ENCODE measurements at places on chromosomes 1 and 21. TPM values are rescaled to one million over a fixed set of nuclear protein-coding genes. Genes with fewer than 3 reads are reported as not detected.

The TMEM82 gene
- not detected for total RNA-seq

DNA sequence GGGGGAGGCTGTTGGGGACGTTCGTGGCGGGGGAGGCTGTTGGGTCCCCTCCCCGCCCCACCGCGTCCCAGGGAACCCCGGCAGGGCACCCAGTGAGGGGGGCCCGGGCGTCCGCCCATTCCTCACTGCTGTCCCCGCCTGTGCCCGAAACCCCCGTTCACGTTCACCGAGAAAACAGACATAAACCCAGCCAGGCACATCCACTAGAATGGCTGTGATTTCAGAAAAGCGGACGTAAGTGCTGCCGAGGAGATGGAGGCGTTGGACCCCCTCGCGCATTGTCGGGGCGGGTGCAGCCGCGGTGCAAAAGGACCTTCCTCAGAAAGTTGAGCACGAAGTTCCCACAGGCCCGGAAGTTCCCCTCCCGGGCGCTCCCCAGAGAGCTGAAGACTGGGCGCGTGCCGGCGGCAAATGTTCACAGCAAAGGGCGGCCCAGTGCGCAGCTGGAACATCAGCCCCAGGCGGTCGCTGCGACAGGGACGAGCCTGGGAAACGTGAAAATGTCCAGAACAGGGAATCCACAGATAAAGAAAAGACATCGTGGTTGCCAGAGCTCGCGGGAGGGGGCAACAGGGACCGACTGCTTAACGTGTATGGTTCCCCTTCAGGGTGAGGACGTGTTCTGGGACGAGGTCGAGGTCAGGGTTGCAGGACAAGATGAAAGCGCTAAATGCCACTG, 18.5 kb upstream of the SAMD11 start:
- peaks cover 5% of the 10 kb centered on the region for H3K4me1 ChIP-seq
- peak; percentile 81 for DNase-seq
- no peaks in the 10 kb centered on the region for H3K36me3 ChIP-seq

GRCh38 chr1:90821788-90822359, 104.8 kb upstream of the BARHL2 start:
- H3K27ac ChIP-seq = no peak overlapping the region
- no peak overlapping the region for H3K4me3 ChIP-seq
- H3K36me3 ChIP-seq = no peaks in the 10 kb centered on the region
- DNase-seq = no peak
- H3K4me1 ChIP-seq = no peaks in the 10 kb centered on the region
- peaks cover 2% of the 10 kb centered on the region for H3K27me3 ChIP-seq

The SH3BGR gene
- total RNA-seq = 399 TPM

DNA sequence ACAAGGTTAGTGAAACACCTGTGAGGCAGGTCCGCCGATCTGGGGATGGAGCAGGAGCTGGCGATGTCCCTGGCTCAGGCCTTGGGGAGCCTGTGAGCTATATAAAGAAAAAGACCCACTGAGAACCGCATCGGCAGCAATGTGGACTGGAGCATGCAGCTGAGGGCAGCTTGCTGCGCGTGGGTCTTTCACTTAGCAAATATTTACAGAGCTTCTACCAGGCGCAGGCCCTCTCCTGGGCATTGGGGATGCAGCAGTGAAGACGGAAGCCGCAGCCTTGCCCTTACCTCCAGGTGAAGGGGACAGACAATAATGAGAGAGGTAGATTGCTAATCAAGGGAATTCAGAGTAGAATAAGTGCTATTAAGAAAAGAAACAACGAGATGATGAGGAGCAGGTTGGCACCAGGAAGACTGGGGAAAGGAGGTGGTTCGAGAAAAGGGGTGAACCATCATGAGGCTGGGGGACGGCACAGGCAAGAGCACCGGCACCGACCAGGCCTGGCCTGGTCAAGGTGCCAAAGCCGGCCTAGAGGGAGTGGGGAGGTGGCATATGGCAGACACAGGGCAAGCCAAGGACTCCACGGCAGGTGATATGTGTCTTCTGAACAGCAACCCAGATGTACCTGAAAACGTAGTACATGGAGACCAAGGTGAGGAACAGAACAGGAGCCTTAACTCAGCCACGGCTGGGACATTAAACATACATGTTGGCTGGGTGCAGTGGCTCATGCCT, 60.7 kb upstream of the PAX7 start:
- no peak overlapping the region for H3K27ac ChIP-seq
- no peak overlapping the region for H3K4me3 ChIP-seq
- H3K4me1 ChIP-seq = no peaks in the 10 kb centered on the region
- no peaks in the 10 kb centered on the region for H3K36me3 ChIP-seq
- peaks cover 12% of the 10 kb centered on the region for H3K27me3 ChIP-seq

GRCh38 chr21:46639489-46640386, 4.3 kb downstream of the PRMT2 start:
- peaks cover 34% of the 10 kb centered on the region for H3K36me3 ChIP-seq
- peaks cover 22% of the 10 kb centered on the region for H3K4me1 ChIP-seq
- no peaks in the 10 kb centered on the region for H3K27me3 ChIP-seq
- no peak overlapping the region for H3K27ac ChIP-seq
- H3K4me3 ChIP-seq = no peak overlapping the region

GRCh38 chr1:21495225-21495820, 13.9 kb upstream of the ALPL start:
- H3K27me3 ChIP-seq = peaks cover 3% of the 10 kb centered on the region
- H3K36me3 ChIP-seq = no peaks in the 10 kb centered on the region
- no peak overlapping the region for H3K4me3 ChIP-seq
- H3K27ac ChIP-seq = no peak overlapping the region

DNA sequence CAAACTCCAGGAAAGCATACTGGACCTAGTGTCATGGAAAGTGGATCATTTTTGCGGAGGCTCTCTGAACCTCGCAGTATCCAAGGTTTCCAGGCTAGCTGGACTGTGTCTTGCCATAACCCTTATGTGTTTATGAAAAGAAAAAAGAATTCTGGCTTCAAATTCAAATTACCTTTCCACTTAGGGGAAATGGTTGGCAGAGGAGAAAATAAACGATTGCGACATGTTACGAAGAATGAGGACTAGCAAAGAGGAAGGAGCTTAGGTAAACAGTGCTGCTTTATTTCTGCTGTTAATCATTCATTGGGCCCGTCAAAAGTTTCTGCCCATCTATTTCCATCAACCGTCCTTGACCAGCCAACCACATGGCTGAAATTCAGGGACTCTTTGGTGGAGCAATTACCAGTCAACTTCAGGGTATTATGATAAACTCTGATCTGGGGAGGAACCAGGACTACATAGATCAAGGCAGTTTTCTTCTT, at the start of gene C4BPA:
Gene C4BPA (plus strand): TSS at position 342 of the 482 bp plus-strand sequence. CDS start 8,793 bp downstream, outside the sequence.
- no peaks in the 10 kb centered on the region for H3K27me3 ChIP-seq
- no peak within 1 kb of the TSS for H3K27ac ChIP-seq
- DNase-seq = no peak

The CLCA1 gene
- not detected for total RNA-seq

DNA sequence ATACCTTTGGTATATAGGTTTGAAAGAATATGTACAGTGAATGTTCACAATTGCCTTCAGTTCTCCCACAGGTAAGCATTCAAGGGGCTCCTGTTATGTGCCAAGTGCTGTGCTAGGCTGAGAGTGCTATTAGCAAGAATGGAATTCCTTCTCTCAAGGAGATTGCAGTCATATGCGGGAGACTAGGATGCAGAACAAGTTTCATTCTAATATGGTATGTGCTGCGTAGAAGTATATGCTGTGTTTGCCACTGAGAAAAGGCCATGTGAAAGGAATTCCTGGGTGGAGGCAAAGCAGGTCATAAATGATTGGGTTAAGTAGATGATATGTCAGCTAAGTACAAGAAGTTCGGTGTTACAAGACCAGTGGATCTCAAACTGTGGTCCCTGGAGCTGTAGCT, 303.0 kb downstream of the GPATCH2 start:
- no peaks in the 10 kb centered on the region for H3K4me1 ChIP-seq
- no peaks in the 10 kb centered on the region for H3K36me3 ChIP-seq
- no peak overlapping the region for H3K4me3 ChIP-seq
- no peak overlapping the region for H3K27ac ChIP-seq
- DNase-seq = no peak
- no peaks in the 10 kb centered on the region for H3K27me3 ChIP-seq

The PDPN gene
- 29.4 TPM for total RNA-seq

GRCh38 chr1:99281105-99281504, 16.8 kb downstream of the PLPPR4 start:
- no peaks in the 10 kb centered on the region for H3K27me3 ChIP-seq
- no peak for DNase-seq
- no peak overlapping the region for H3K4me3 ChIP-seq
- no peak overlapping the region for H3K27ac ChIP-seq
- H3K36me3 ChIP-seq = no peaks in the 10 kb centered on the region
- H3K4me1 ChIP-seq = no peaks in the 10 kb centered on the region

DNA sequence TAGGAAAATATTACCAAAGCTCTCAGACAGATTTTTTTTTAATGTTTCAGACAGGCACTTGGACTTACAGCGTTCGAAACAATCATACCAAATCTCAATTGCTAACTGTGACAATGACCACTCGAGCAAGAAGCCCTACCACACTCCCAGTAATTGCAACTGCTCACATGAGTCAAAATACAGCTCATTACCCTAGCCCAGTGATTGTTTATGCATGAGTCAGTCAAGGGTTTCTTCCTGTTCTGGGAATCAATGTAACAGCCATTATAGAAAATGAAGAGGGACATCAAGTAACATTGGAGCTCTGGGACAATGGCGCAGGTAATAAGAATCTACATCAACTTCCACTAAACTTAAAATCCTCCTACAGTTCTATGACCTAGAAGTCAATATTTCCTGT, 56.1 kb upstream of the SH3GLB1 start:
- H3K36me3 ChIP-seq = no peaks in the 10 kb centered on the region
- no peaks in the 10 kb centered on the region for H3K4me1 ChIP-seq
- H3K27me3 ChIP-seq = no peaks in the 10 kb centered on the region
- H3K27ac ChIP-seq = no peak overlapping the region
- no peak for DNase-seq
- no peak overlapping the region for H3K4me3 ChIP-seq

- no peaks in the 10 kb centered on the region for H3K36me3 ChIP-seq
- no peak overlapping the region for H3K27ac ChIP-seq
- no peak overlapping the region for H3K4me3 ChIP-seq
- no peak for DNase-seq
- H3K27me3 ChIP-seq = peaks cover 2% of the 10 kb centered on the region
These were observed 154.5 kb downstream of the ACTL8 start for GRCh38 chr1:17909634-17910033.

GRCh38 chr1:41409825-41410224, 48.6 kb downstream of the FOXO6 start:
- H3K4me1 ChIP-seq = no peaks in the 10 kb centered on the region
- no peaks in the 10 kb centered on the region for H3K27me3 ChIP-seq
- no peaks in the 10 kb centered on the region for H3K36me3 ChIP-seq
- DNase-seq = no peak
- no peak overlapping the region for H3K4me3 ChIP-seq

The CD247 gene
- total RNA-seq = 0.18 TPM

GRCh38 chr1:19385869-19386591, 73.9 kb downstream of the SLC66A1 start:
- peaks cover 21% of the 10 kb centered on the region for H3K36me3 ChIP-seq
- peaks cover 29% of the 10 kb centered on the region for H3K4me1 ChIP-seq
- peak; percentile 55 for DNase-seq
- H3K27ac ChIP-seq = peak overlapping the region; percentile 13
- no peak overlapping the region for H3K4me3 ChIP-seq

DNA sequence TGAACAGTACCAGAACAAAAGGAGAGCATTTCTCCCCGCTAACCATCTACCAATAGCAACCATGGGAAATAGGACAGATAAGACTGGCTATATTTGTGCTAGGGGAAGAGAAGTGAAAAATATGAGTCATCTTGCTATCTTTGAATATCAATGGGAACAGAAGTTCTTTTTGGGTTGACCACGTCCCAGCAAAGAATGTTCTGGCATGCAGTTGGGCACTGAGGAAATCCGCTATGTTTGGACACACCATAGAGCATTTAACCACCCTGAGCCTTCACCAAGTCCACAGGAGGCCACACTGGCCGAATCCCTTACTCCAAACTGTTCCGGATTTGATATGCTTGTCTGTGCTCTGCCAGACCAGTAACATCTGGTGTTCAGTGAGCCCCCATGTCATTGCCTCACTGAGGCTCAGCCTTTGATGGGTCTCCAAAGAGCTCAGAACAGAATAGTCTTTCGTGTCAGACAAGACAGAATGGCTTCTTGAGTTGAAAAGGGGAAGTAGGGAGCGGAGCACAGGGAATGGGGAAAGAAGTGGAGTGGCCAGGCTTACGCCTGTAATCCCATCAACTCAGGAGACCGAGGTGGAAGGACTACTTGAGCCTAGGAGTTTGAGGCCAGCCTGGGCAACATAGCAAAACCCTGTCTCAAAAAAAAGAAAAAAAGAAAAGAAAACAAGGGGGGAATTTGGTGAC, 81.4 kb downstream of the SMYD2 start:
- H3K36me3 ChIP-seq = peaks cover 54% of the 10 kb centered on the region
- H3K4me1 ChIP-seq = peaks cover 27% of the 10 kb centered on the region

The SPRR2B gene
- not detected for total RNA-seq

- H3K4me1 ChIP-seq = peaks cover 3% of the 10 kb centered on the region
- peaks cover 43% of the 10 kb centered on the region for H3K27me3 ChIP-seq
- no peak for DNase-seq
- peak overlapping the region; percentile 28 for H3K4me3 ChIP-seq
These were observed 239.0 kb downstream of the LMX1A start for GRCh38 chr1:165117482-165117881.

All from psoas muscle (tissue), 8 donors.